ENCODE measurements at places on chromosomes 16 and 17.

GRCh38 chr16:3874794-3875692 lies 5.5 kb downstream of the CREBBP start:
- no peak for DNase-seq

DNA sequence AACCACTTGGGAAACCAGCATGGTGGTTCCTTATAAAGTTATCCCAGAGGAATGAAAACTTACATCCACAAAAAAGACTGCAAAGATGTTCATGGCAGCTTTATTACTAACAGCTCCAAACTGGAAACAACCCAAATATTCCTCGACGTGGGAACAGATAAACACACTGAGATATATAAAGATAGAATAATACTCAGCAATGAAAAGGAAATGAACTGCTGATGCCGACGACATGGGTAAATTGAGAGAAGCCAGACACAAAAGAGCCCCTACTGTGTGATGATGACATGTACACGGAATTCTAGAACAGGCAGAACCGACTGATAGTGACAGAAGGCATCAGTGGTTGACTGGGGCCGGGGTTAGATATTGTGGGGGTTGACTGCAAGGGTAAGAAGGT lies 9.7 kb downstream of the PRCD start:
- DNase-seq, result no peak

DNA sequence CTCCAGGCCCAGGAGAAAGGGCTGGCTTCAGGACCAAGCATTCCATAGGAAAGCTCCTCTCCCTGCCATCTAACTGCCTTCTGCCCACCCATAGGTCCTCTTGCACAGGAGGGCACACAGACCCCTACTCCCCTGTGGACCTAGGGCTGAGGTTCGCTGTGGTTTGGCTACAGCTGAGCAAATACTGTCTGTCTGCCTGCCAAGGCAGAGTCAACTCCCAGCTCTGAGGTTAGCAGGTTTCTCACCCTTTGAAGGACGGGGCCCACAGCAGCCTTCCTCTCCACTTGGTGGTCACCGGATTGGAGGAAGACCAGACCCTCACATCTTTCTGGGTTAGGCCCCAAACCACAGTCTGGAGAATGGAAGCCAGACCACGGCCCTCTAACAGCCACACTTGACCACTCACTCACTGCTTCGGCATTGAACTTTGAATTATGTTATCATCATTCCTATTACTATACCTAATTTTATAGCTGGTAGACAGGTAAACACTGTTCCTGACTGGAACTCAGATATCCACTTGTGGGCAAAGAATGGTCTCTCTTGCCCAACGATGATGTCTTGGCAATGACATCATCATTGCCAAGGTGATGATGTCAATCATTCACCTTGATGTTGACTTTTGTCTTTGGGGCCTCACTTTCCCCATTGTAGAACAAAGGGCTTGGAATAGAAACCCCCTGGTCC lies 14.2 kb downstream of the CBX4 start:
- no peak for DNase-seq

- peak; percentile 69 for DNase-seq
These were observed 41.5 kb downstream of the LDHD start for GRCh38 chr16:75074920-75075687.

GRCh38 chr17:31095236-31096105 lies 694 bp downstream of the NF1 start:
- peak; percentile 4 for DNase-seq

DNA sequence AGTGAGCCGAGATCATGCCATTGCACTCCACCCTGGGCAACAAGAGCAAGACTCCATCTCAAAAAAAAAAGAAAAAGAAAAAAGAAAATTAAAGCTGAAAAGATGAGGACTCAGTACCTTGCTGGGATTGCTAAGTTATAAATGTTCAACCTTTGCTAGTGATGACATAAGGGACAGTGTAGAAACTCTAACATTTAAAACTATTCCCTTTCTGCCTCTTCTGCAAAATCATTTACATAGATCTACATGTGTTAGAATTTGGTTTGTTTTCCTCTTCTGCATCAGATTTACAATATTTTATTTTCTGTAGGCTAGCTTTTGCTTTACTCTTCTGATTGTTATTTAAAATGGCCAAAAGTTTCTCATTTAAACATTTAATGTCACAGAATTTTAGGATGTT lies 49.5 kb upstream of the HAS3 start:
- DNase-seq, result no peak

- DNase-seq, result no peak
These were observed 13.0 kb downstream of the CA10 start for GRCh38 chr17:52145476-52145875.

DNA sequence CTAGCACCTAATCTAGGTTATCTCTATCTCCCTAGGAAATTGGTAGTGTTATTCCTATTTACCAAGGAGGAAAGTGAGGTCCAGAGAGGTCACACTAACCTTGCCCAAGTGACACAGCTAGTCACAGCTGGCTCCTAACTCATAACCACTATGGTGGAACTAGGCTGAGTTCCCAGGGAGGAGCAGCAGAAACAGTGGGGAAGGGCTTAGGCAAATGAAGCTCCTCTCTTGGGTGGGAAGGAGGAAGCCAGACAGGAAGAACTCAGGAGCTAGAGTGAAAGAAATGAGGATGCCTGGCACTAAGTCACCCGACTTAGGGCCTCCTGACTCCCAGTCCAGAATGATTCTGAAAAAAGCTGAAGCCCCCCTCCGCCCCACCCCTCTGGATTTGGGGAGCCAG lies 34.5 kb downstream of the PSME3IP1 start:
- no peak for DNase-seq

- DNase-seq, result no peak
These were observed 7.8 kb downstream of the ST6GALNAC2 start for GRCh38 chr17:76577876-76578275.

DNA sequence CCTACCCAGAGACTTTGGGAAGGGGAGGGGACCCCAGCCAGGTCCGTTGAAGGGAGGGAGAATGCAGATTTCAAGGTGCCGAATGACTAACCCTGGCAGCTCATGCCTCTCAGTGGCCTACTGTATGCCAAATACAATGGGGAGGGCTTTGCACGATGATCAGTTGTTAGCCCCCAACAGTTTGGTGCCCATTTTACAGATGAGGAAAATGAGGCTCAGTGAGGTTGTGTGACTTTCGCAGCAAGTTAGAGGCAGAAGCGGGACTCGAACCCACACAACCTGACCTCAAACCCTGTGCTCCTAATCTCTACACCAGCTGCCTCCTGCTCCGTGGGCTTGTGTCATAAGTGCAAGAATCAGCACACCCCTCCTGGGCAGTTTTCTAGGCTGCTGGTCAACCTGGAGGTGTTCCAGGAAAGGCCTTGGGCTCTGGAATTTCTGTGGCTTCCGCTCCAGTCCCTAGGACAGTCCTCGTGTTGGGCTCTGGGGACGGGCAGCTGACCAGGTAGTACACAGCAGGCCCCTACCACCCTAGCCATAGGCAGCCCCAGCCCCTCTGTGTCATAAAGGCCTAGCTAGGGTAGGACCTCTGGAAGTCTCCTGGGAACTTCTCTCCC lies 11.9 kb upstream of the NAGPA start:
- DNase-seq, result no peak

- no peak for DNase-seq
These were observed 47.6 kb upstream of the CDC42EP4 start for GRCh38 chr17:73359352-73359751.

GRCh38 chr17:51803161-51803560 lies 355.4 kb downstream of the CA10 start:
- no peak for DNase-seq

DNA sequence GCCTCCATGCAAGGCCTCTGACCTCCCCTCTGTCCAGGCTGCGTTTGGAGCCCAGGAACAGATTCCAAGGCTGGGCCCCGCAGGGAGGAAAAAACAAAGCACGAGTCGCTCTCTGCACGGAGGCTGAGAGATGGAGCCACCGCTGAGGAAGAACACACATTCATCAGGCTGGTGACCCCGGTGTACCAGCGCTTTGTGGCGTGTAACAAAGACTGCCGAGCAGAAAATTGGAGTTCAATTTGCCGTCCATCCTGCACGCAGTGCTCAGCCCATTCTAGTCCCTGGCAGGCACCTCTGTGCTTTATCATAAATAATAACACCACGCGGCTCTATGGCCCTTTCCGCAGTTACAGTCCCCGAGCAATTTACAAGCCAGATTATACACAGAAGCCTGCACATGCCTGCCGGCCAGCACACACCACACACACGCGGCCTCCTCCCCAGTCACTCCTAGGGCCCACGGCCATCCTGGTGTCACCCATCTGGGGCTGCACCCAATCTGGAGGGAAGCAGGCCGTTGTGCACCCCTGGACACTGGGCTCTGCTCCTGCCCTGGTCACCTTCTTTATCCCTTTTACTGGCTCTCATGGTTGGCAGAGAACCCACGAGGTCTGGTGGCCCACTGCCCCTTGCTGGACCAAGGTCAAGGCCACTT lies 124.4 kb downstream of the SDK2 start:
- no peak for DNase-seq

DNA sequence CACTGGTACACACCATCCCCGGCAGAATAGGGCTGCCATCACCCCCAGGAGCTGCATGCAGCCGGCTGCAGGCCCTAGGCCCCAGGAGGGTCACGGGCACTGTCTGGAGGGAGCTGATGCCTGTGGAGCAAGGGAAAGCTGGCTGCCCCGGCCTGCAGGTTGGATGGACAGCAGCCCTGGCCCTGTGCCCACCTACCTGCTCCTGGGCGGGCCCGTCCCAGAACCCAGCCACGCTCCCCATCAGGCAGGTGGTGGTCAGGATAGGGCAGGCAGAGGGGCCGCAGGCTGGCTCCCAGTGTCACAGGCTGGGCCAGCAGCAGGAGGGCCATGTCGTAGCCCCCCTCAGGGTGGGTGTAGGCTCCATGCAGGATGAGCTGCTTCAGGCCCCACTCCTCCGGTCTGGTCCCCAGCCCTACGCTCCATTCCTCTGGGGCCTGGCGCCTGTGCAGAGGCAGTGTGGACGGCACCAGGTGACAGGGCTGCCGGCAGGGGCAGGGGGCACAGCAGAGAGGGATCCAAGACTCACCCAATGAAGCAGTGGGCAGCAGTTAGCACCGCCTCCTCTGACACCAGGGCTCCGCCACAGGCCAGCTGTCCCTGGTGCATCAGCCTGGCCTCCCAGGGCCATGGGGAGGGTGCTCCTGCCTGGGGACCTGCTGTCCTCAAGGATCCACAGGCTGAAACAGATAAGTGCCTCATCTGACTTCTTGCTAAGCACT lies 4.0 kb downstream of the PRSS53 start:
- no peak for DNase-seq

DNA sequence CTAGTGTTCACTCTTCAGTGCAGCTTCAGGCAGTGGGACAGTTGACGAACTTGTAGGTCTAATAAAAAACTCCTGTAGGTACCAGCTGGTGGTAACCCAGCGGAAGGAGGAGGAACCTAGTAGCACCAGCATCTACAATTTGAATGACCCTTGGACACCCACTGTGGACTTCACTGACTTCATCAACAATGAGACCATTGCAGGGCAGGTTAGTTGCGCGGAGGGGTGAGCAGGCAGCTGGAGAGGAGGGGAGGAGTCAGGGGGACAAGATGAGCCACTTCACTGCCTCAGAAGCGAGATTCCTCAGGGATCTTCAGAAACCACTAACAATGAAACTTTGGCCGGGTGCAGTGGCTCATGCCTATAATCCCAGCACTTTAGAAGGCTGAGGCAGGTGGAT lies 22.3 kb downstream of the AOC3 start:
- DNase-seq, result no peak

DNA sequence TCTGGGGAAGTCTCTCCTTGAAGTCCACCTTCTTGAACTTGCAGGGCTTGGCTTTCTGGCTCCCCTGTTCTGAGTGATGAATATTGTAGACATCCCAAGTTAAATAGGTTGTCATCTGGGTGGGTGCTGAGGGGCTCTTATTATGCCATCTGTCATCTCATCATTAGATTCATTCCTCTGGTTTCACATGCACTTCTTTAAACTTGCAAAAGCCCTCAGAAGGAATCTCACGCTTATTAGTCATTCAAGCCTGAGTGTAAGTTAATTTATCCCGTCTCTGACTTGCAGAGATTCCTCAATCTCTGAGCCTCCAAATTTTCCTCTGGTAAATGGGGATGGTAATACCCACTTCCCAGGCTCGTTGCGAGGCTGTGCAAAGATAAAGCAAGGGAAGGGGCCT lies 5.7 kb downstream of the MGAT5B start:
- DNase-seq, result no peak

- no peak for DNase-seq
These were observed 59.0 kb downstream of the TANGO6 start for GRCh38 chr16:68902003-68902968.

DNA sequence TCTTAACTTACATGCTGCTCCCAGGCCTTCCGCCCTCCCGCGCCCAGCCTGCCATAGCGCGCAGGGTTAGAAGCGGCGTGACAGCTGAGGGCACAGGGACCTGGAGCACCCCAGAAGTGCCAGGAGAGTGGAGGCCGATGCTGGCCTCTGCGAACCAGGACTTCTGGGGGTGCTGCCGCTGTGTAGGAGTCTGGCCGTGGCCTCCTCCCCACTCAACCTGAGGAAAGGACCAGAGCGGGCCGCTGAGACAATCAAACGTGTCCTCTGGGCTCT lies 1.9 kb upstream of the TMEM204 start:
- DNase-seq, result no peak

GRCh38 chr17:28657756-28658155 lies 4.0 kb downstream of the SDF2 start:
- DNase-seq, result no peak

- no peak for DNase-seq
These were observed 20.3 kb downstream of the NXPH3 start for GRCh38 chr17:49595980-49596379.

- no peak for DNase-seq
These were observed 55.7 kb downstream of the TAOK1 start for GRCh38 chr17:29445844-29446243.

- DNase-seq, result no peak
These were observed 14.2 kb upstream of the RAP1GAP2 start for GRCh38 chr17:2782055-2782454.

- DNase-seq, result no peak
These were observed 13.7 kb upstream of the CDC42EP4 start for GRCh38 chr17:73325527-73325842.

- DNase-seq, result no peak
These were observed 655 bp upstream of the KLHDC4 start for GRCh38 chr16:87766485-87766797.

DNA sequence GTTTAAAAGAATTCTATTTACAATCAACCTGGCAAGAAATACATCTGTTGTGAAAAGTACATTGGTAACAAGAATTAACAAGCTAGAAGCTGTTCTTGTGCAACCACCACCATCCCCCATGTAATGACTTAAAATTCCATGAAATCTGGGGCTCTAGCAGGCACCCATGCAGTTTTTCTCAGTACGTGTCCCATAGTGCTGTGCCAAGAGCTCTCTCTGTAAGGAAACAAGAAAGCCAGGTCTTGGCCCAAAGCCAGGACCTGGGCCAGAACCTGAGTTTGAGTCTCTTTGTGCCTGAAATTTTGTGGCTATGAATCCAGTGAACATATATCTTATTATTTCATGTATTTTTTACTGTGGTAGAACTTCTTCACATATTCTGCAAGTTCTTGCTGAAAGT lies 46.6 kb downstream of the NUP93 start:
- DNase-seq, result no peak

- no peak for DNase-seq
These were observed 885 bp upstream of the SLFN13 start for GRCh38 chr17:35449371-35449931.

DNA sequence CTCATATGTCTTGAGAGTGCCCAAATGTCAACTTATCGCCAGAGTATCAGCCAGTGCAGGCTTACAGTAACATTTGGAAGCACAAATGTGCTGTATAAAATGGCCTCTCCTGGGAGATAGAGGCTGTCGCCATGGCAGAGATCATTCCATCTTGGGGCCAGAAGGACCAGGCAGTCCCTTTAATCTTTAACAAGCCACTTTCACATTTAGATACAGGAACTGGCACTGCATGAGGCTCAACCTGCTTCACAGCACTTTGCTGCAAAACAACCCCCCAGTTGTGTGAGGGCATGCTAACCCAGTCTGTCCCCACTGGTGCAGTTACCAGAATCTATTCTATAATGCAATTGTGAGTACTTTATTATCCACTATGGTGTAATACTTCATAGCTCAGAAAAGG lies 4.7 kb upstream of the RFFL start:
- DNase-seq, result no peak

Data from activated T-helper 9 cell treated with anti-CD3 and anti-CD28 coated beads, Interleukin-2, amount 50 U/mL, for 16 hours (primary cell).